ENCODE measurements at places on chromosomes 12 and 14.

DNA sequence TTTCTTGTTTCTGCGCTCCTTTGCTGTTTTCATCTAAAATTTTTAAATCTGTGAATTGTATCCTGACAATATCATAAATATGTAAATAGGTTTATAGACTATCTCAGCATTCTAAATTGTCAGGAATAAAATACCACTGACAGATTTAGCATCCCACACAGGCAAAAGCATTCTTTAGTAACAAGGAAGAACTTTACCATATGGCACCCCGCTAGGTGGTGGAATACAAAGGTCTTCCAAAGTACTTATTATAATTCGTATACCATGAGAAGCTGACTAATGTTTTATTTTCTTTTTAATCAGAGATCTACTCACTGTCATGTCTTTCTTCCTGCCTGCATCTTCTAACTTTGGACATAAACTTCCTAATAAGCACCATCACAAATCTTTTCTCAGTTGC is 328.8 kb upstream of the NOVA1 start:
- no peak for DNase-seq

DNA sequence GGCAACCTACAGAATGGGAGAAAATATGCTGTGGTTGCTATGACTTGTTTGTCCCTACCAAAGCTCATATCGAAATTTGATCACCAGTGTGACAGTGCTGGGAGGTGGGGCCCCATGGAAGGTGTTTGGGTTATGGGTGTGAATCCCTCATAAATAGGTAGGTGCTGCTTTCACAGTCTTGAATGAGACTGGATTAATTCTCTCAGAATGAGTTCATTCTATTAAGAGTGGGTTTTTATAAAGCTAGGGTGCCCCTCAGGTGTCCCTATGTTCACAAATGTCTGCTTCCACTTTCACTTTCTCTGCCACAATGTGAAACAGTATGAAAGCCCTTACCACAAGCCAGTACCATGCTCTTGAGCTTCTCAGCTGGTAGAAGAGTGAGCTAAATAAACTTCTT is 133.5 kb downstream of the CPNE8 start:
- no peak for DNase-seq

DNA sequence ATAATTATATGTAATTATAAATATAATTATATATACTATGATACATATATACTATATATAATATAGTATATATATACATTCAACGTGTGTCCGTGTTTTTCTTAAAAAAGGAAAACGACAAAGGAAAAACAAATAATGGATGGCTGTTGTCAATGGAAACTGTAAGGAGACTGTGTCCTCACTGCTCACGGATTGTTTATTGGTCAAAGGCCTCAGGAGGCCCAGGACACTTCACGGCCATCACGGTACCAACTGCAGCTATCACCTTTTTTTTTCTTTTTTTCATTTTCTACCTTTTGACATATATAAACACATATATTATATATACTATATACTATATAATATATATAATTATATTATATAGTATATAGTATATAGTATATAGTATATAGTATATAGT is 113.4 kb downstream of the SPTSSA start:
- no peak for DNase-seq

- peak; percentile 28 for DNase-seq
Observed at GRCh38 chr12:53062011-53062961, 12.4 kb downstream of the TNS2 start.

DNA sequence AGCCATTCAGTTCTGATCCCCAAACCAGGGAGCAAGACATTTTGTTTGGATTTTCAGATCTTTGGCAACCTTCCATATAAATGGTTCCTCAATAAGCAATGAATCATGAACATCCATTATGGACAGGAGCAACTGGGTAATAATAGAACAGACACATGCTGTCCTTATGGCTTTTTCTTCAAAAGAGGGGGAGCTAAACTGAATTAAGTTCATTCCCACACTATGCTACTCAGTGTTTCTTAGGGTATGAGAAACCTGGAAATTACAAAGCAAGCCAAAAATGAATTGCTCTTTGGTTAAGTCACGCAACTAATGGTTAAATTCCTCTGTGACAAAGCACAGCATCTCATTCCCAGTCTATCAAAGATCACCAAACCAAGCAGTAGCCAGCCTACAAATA is 51.0 kb downstream of the PTGER2 start:
- DNase-seq: no peak

DNA sequence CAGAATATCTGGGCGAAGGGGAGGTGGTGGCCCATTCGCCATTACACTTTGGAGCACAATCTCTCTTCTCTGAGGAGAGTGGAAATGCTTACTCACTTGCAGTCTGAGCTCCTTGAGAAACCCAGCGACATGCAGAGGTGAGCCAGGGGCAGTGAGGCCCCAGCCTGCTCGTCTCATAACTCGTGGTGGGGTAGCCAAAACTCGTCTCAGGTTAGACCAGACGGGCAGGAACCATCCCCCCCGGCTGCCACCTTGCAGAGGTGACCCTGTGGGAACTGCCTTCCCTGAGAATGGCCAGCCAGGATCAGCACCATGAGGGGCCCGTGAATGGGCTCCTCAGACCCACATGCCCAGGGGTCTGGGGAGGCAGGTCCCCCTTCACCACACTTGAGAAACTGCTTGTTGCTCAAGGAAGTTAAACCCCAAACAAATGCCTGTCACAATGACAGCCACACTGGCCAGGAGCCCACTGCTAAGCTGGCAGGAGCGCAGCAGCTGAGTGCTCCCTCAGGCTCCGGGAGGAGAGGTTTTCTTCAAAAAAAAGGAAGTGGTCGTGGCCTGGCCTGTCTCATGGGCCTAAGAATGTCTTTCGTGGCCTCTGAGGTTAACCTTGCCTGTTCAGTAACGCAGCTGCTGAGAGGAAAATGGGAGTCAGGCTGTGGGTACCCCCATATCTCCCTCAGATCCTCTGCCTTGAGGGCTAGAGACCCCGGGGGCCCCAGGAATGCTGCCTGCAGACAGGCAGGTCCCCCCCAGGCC is 9.2 kb upstream of the ALDH2 start:
- peak; percentile 77 for DNase-seq

- DNase-seq: no peak
Observed at GRCh38 chr14:101875727-101876554, 88.4 kb upstream of the DYNC1H1 start.

DNA sequence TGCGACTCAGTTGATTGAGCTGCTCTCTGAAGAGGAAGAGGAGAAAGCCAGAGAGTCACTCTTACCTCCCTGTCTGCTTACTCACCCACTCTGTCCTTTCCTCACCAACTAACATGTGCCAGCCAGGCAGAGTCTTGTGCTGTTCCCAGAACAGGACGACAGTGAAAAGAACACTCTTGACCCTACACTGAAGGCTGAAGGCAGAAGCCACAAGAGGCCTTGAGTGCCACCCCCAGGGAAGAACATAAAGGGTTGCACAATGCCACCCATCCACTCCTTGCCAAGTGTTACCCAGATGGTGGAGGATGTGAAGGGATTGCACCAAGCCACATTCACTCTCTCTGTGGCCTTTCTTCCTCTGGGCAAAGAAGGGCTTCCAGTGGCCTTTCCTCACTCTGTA is 12.8 kb downstream of the ABHD4 start:
- DNase-seq: no peak

- DNase-seq: no peak
Observed at GRCh38 chr12:12892681-12893141, 1.3 kb downstream of the GPRC5A start.

DNA sequence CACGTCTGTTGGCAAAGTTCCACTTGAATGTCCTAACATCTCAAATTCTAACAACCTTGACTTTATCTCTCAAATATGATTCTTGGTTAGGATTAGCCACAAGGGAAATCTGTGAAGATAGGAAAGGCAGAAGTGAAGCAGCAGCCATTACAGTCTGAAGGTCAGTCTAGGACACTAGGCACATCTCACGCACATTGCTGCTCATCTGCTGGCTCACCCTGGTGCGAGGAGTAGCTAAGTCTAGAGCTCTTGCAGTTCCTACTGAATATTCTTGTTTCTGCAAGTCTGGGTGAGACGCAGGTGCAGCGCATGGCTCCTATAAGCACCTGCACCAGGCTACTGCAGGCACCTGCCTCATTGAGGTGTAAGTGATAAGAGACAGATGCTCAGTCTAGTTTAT is 6.4 kb upstream of the SLC25A3 start:
- no peak for DNase-seq

DNA sequence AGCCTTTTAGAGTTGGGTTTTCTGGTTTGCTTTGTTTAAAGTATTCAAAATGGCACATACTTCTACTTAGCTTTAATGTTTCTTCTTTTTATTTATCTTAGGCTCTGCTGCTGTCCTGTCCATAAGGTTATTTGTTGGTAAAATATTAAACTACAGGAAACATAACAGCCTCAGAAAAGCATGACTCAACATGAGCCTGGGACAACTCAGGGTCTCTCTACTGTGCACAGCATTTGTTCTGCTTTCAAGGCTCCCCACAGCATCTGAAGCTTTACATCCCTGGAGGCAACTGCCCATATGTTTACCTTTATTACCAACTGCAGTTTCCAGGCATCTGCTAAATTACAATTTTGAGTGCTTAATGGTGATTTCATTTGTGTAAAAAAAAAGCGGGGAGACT is 954.2 kb upstream of the FBXO33 start:
- no peak for DNase-seq

DNA sequence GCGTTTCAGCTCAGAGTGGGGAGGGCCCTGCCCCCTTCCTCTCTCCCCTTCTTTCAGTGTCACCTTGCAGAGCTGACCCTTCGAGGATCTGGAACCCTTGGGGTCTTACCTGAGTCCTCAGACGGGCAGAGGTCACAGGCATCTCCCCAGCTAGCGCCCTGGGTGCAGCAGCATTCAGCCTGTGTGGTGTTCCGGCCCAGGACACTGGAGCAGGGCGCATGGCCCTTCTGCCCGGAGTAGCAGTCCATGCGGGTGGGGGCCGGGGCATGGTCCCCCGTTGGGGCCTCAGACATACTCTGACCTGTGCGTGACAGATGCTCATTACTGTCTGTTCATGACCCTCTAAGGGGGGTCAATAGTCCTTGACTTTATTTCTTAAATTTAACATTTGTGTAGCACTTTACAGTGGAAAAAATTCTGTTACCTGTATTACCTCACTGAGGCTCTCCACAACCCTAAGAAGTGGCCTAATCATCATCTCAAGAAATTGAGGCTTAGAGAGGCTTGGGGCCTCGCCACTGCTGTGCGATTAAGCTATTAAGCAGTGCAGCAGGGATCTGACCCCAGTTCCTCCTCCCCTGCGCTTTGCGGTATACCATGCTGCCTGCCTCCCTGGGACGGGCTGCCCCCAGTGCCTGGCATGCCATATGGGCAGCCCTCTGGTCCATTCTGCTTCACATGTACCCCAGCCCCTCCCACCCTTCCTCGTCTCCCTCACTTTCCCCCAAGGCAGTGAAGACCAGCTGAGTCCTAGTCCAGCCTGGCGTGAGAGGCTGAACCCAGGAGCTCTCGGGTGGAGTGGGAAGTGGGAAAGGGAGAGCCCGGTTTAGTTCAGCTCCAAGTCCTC is 11.5 kb downstream of the ISCA2 start:
- DNase-seq: no peak

- DNase-seq: no peak
Observed at GRCh38 chr14:21385188-21385904, 1.5 kb upstream of the SUPT16H start.

DNA sequence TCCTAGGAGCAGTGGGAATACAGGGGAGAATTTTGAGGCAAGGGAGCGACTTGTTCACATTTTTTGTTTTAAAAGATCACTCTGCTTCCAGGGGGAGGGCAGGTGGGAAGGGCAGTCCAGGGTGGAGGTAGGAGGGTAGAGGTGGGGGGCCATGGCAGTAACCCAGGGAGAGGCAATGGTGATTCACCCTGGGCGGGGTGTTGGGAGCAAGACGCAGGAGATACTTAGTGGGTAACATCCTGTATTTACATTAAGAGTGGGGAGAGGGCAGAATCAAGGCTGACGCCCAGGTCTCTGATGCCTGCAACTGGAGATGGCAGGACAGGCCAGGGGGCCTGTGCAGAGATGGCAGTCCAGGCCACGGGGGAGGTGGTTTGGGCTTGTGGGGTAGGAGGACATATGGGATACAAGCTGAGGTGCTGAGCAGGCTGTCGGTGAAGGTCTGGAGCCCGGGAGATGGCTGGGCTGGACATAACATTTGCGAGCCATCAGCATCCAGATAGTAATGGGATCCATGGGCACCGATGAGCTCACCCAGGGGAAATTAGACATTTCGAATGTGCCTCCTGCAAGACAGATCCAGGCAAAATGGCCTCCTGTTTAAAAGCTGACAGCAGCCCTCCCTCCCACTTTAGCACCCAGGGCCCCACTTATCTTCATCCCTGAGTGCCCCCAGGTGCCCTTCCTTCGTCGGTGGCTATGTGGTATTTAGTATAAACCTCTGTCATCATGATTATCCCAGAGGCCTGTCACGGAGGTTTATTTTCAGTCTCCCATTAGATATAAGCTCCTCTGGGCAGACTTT is 9.3 kb downstream of the EML1 start:
- no peak for DNase-seq

DNA sequence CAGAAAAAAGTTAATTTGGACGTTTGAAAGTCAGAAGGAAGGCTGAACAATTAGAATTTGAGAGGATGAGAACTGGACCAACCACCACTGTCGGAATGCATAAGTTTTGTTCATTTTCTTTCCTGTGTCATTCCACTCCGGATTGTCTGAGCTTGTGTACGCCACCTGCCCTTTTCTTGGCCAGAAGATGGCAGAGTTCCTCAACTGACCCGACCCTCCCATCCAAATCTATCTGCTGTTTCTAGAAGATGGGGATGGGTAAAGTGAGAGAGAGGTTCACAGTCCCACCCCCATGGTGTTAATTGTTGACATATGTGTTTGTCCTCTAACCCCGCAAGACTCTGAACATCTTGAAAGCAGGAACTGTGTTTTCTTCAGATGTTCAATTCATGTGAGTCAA is 388.0 kb downstream of the VRK1 start:
- no peak for DNase-seq

GRCh38 chr12:59396519-59396918 is 199.3 kb upstream of the SLC16A7 start:
- no peak for DNase-seq

DNA sequence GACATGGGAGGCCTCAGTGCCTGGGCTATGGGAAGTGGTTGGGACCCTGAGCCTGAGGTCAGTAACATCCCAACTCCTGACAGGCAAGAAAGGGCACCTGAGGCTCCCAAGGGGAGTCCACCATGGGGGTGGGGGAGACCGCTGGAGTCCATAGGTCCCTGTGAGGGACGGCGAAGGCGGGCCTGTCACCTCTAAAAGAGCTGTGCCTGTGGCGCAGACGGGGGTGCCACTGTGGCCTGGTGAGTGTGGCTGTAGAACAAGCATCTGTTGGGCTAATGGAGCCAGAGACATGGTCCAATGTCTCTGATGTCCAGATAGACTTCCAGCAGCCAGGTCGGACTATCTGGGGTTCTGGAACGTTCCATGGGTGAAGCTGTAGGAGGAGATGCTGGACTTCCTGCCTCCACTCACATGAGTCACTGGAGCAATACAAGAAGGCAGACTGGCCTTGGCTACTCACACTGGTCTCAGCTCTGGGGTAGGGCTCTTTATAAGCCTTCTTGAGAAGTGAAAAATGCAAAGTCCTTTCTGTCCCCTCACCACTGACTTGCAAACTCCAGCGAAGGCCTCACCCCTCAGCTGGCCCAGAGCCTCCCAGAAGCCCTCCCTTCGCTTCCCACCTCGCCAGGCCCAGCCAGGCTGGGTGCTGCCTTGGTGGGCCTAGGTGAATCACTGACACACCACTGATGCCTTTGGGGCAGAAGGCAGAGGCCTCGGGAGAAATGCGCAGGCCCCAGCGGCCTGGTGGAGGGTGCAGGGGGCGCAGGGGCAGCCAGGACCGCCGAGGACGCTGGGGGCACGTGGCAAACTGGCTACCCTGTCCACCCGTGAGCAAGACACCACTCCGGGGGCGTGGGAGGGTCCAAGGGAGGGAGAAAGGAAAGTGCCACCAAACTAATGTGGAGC is 1.1 kb upstream of the TRAF3 start:
- no peak for DNase-seq

GRCh38 chr12:13196130-13196921 is at the start of gene EMP1:
EMP1 (plus strand) TSS chr12:13196726; CDS start chr12:13211511, 14,785 bp downstream.
- peak; percentile 98 for DNase-seq
